Testis (tissue), 5 donors: ENCODE measurements at places on chromosomes 1 and 21.

- DNase-seq = no peak
Observed at GRCh38 chr1:115557715-115558114, 84.1 kb upstream of the VANGL1 start.

GRCh38 chr1:60103186-60103585, 29.6 kb upstream of the C1orf87 start:
- no peak for DNase-seq

DNA sequence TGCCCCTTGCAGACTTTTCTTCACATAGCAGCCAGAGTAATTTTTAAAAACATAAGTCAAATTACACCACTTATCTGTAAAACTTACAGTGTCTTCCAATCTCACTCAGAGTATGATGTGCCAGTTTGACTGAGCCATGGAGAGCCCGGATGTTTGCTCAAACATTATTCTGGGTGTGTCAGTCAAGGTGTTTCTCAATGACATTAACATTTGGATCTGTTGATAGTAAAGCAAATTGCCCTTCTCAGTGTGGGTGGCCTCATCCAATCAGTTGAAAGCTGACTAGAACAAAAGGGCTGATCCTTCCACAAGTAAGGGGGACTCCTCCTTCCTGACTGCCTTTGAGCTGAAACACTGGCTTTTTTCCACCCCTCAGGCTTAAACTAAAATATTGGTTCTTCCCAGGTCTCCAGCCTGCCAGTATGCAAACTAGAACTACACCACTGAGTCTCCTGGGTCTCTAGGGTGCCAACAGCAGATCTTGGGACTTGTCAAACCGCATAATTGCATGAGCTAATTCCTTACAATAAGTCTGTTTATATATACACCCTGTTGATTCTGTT, 157.9 kb upstream of the CTTNBP2NL start:
- no peak for DNase-seq

DNA sequence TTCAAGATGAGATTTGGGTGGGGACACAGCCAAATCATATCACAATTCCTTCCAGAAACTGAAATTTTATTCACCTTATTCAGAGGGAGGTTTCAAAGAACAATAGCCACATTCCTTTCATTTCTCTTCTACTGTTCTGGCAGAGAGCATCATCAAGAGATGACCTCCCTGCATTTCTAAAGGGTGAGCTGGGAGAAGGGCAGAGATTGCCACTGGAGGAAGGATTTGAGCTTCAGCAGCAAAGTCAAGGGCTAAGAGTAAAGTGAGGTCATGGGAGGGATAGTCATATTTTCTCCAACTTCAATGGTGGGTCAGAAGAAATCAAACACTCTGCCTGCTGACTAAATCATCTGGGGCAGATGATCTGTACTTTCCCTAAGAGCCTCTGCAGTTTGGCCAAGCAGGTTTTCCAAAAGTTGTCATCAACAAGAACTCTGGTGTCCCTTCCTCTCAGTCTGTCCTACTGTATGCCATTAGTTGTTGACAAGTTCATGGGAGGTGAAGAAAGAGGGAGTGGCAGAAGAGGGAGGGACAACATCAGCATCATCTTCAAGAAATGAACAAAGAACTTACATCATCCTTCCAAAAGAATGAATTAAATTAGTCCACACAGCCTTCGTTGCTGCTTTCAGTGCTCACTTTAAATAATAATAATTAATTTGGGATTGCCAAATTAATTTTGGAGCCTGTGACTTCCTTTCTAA, 298.3 kb downstream of the ASTN1 start:
- DNase-seq = no peak

DNA sequence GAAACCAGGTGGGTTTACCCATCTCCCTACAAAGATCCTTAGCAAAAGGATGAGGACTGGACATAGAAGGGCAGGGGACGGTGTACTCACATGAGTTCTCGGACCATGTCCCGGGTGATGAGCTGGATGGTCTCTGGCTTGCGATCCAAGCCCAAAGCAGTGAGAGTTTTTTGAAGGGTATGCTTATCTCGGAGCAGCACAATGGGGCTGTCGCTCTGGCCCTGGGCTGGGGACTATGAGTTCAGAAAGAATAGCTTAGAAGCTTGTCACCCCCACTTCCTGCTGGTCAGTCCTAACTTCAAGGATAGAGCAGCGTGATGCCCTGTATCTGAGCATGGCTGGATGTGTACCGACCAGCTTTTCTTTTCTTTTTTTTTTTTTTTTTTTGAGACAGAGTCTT, 9.6 kb downstream of the CFAP45 start:
- no peak for DNase-seq

DNA sequence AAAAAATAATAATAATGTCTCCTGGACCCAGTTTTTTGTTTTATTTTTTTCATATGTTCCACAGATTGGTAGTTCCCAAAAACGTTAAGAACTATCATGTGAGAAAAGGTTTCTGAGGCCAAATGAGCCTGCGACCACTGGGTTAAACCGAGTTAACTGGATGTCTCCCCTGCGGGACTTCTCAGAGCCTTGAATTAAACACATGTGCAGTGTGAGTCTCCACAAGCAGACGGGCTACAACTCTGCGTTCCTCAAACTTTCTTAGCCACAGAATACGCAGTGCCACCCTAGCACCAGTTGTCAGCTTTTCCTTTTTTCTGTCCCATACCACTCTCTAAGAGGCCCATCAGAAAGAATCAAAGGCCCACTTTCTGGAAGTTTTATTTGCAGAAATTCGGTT, 97.9 kb downstream of the LACTBL1 start:
- no peak for DNase-seq
